ENCODE measurements at places on chromosomes 16 and 17.
A peak's percentile ranks its signal among the peaks of the same experiment; 100 is the strongest.

DNA sequence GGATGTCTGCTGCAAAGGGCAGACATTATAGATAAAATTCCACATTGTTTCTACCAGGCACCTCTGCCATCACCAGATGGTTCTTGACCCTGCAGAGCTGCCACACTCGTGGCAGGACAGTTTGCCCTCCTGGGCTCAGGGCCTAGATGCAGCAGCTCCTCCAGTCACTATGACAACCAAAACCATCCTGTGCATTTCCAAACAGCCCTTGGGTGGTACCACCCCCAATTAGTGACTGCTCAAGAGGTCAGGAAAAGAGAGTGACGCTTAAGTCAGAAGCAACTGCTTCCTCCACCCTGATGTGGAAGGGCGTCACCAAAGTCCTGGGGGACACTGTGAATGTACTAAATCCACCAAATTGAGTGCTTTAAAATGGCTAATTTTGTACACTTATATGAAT lies 109.2 kb downstream of the C16orf95 start:
- no peak for DNase-seq

DNA sequence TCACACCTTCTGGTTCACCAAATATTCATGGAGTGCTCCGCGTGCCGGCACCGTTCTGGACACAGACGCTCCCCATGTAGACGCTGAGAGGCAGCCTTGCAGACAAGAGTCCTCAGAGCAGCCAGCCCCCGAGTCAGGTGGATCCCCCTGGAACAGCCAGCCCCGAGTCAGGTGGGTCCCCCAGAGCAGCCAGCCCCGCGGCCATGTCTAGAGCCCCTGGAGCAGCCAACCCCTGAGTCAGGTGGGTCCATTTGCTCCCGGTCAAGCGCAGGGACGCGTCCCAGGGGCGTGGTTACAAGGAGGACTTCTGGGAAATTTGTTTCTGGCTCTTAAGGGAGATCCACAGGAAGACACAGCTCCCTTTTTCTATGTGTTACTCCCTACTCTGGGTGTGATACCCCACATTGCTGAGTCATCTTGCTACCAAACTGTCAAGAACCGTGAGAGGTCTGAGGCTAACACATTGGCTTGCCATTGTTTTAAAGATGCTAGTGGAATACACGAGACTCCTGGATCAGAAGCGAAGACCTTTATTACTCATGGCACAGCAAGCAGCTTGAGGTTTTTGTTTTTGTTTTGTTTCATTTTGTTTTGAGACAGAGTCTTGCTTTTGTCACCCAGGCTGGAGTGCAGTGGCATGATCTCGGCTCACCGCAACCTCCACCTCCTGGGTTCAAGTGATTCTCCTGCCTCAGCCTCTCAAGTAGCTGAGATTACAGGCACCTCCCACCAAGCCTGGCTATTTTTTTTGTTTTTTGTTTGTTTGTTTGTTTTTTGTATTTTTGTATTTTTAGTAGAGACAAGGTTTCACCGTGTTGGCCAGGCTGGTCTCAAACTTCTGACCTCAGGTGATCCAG lies 43.3 kb upstream of the CBFA2T3 start:
- no peak for DNase-seq

DNA sequence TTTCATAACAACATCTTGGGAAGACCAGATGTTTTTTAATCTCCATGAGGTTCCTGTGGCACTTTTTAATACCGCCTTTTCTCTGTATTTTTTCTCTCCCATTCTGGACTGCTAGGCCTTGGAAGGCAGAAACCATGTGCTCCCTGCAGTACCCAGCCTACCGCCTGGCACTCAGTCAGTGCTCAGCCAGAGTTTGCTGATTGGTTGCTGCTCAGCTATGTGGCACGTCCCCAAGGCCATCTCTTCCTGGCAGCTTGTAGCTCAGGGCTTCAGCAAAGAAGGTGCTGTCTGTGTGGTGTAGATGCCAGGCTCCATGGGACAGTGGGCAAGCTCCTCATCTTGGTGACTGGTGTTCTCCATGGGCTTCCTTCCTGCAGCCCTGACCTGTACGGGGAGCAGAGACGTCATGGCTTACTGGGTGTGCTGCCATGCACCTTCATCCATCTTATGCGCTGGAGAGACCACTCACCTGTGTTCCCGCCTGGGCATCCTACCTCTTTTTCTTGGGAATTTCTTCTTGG lies 86.7 kb downstream of the CLEC16A start:
- DNase-seq: no peak

GRCh38 chr16:9327253-9327652 lies 235.8 kb downstream of the HAPSTR1 start:
- DNase-seq: no peak

DNA sequence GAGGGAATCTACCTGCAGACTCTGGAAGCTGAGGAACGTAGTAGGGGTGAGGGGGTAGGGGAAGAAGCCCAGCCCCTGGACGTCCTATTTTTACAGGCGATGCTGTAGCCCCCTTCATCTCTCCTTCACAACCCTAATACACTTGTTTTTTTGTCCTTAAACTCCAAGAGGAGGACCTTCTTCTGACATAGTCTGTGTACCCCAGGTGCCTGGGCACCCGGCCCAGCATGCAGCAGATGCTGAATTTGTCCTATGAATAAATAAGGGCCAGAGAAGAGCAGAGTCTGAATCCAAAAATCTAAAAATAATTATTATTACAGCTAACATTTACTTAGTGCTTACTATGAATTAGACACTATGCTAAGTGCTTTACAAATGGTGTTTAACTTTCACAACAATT lies 5.1 kb downstream of the KIF18B start:
- no peak for DNase-seq

GRCh38 chr16:50425648-50426047 lies 56.9 kb upstream of the BRD7 start:
- DNase-seq: no peak

DNA sequence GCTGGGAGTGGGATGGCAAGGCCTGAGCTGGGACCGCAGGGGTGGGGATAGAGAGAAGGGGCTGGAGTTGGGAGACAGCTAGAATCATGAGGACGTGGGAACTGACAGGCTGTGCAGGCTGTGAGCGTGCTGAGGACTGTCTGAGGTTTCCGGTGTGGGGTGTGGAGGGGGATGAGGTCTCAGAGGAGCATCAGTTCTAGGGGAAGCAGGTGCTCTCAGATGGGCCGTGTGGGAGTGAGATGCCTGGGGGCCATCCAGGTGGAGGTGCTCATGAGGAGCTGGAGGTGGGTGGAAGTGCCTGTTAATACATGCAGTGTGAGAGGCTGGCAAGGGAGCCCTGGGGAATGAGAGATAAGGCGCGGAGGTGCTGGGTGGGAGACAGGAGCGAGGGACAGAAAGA lies 27.2 kb downstream of the HASPIN start:
- no peak for DNase-seq

GRCh38 chr17:48045316-48046001 lies 2.7 kb upstream of the NFE2L1 start:
- no peak for DNase-seq

DNA sequence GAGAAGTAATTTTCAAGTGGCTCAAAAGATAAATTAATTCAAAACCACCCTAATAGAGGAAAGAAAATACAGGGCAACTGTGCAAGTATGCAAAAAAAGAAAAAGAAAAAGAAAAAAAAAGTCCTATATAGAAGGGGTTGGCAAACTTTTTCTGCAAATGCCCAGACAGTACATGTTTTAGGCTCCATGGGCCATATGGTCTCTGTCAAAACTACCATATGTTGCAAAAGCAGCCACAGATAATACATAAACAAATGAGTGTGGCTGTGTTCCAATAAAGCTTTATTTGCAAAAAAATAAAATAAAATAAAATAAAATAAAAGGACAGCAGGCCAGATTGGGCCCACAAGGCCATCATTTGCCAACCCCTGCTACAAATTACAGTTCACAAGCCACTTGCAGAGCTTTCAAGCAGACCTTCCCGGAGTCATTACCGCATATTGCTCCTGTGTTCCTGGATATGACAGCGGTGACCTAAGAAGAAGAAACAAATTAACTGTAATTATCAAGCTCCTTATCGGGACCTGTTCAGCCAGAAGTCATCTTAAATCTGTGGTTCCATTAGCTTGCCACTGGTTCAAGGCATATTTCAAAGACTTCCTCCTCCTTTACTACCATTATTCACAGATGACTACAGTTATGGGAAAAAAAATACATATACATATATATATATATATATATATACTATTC lies 15.9 kb downstream of the ZC3H7A start:
- DNase-seq: no peak

DNA sequence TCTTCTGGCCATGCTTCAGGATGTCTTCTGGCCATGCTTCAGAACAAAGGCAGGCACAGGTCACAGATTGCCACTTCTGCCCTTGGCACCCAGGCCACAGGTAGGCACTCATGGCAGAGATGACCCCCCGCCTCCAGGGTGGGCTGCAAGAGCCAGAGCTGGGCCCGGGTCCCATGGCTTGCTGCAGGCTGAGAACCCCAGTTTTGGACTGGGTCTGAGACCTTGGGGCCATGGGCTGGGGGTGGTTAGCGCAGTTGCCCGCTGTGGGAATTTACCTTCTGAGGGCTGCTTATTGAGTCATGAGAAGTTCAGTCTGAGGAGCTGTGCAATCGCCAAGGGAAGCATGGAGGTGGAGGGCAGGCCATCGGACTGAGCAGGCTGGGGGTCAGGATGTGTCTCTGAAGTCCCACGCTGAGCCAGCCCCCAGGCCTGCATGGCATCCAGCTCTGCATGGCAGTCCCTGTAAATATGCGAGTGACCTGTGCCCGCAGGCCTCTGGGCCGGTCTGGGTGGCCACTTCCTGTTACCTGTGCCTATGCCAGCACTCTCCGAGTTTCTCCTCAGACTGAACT lies 1.7 kb downstream of the ANKRD13B start:
- no peak for DNase-seq

GRCh38 chr17:78357177-78357586 lies 2.7 kb downstream of the SOCS3 start:
- DNase-seq: no peak

DNA sequence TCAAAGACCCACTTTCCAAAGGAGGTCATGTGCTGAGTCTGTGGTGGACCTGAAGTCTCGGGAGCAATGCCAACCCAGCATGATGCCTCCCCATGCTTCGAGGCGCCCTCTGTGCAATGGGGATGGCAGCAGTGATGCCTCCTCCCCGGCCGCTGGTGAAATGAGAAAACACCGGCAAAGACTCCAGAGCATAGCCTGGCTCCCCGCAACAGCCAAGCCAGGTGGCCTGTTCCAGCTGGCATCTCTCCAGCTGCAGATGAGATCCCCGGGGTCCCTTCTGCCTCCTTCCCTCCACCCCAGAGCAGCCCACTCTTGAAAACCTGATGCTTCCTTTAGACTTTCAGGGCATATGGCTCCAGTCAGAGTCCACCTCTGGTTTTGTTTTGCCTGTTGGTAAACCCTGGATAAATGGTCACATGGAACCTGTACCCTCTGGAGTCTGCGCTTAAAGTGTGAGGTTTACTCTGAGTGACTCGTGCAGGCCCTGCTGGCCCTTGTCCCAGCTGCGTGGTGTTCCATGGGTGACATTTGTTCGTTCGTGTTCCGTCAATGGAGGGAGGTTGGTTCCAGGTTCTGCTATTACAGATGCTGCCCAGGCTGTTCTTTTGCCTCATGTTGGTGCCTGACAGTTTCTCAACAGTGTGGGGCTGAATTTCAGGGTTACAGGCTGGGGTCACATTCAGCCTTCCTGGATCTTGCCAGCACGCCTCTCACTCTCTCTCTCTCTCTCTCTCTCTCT lies 181.8 kb upstream of the CIBAR2 start:
- DNase-seq: no peak

- DNase-seq: no peak
These were observed 13.4 kb upstream of the NLK start for GRCh38 chr17:28029044-28029443.

DNA sequence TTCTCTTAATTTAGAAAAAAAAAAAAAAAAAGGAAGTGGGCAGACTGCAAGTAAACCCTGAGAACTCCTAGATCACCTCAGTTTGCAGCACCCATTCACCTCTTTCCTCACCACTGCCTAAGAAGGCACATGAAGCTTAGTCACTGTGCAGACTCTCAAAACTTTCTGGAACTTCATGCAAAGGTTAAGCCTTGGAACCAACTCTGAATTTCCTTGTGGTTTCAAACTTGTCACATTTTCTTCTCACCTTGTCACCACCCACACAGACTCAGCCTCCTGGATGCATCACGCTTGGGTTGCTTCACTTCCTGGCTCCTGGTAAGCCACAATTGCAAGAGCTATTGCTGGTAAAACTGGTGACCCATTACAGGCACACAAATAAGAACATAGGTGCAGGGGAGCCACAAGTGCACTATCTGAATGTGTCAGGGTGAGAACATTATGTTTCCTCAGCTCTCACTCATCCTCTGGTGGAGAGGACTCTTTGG lies 15.0 kb upstream of the CPD start:
- peak; percentile 41 for DNase-seq

- DNase-seq: peak; percentile 31
These were observed 31.5 kb downstream of the SIAH1 start for GRCh38 chr16:48353565-48354163.

GRCh38 chr17:39653662-39654331 lies 11.4 kb upstream of the TCAP start:
- peak; percentile 64 for DNase-seq

GRCh38 chr16:28531777-28532744 lies 6.7 kb downstream of the NUPR1 start:
- no peak for DNase-seq

DNA sequence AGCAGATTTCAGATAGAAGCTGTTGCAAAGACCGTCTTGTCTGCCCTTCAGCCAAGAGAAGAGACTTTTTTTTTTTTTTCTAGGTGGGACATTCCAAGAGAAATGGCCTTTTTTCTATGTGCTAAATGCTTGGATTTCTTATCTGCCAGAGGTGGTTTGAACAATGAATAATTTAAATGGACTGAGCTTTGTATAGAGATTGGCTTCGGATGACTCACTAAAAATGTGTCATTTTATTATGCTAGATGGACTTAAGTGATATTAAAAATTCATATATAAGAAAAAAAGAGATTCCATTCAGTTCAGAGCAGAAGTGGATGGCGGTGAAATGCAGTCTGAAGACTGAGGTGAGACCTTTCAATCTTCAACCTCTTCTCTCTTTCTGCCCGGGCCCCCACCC lies 58.4 kb downstream of the MEAK7 start:
- no peak for DNase-seq

DNA sequence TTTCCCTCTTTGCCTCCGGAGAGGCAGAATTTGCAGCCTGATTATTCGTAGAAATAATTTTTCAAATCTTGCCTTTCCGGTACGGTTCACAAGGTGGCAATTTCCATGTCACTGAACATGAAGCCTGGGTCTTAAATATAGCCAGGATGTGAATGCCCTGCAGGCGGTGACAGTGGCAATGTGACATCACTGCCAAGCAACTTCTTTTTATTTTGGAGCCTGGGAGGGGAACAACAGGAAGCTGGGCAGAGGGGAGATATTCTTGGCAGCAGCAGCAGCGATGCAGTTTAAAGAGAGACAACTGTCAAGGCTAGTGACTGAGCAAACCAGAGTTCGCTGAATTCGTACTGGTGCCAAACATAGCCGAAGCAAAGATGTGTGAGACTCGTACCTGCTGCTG lies 171.1 kb downstream of the SNX29 start:
- DNase-seq: no peak

GRCh38 chr17:67542219-67543114 lies 165.4 kb downstream of the PITPNC1 start:
- no peak for DNase-seq

DNA sequence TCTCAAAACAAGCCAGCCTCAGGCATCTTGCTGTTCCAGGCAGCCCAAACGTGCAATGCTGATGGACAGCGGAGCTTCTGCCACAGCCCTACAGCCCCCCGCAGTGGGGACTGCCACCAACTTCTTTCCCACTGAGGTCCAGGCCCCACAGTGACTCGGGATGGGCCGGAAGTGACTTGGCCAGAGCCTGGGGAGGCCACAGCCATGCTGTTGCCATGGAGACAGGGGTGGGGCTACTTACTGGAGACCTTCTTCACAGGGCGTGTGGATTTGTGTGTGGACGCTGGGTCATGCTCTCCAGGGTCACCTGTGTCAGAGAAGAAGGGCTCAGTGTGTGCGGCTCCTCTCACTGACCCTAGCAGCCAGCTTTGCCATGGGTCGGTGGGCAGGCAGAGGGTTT lies 15.0 kb downstream of the TRIM25 start:
- DNase-seq: no peak
